ENCODE measurements at places on chromosomes 2 and 18.

DNA sequence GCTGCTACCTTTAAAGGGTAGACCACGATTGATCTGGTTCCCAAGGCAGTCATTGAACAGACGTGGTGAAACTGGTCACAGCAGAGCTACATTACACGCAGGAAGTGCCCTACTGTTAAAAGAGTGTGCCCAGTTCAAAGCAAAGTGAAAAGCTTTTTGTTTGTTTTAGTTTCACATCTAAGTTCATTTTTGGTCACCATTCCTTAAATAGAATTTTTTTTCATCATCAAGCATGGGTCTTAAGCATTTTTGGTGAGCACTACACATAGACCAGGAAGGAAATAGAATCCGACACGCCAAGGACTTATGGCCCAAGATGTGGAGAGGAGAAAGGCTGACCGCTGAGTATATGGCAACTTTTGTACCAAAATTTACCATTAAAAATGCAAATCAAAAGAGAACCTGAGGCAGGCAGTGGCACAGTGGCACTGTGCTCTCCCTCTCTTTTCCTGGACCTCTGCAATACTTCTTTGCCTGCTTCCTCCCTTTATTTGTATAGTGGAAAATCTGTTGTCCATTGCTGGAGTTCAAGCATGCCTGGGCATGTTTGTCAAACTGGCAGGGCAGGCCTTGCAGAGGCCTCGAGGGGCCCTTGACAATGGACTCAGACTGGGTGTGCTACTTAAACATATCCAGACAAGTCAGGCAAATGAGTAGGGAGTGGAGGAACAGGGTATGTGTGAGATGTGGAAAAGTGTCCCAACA is 42.6 kb upstream of the HNRNPA3 start:
- DNase-seq, result peak; percentile 35

- no peak for DNase-seq
These were observed 1.7 kb downstream of the HOXD12 start for GRCh38 chr2:176101216-176101830.

DNA sequence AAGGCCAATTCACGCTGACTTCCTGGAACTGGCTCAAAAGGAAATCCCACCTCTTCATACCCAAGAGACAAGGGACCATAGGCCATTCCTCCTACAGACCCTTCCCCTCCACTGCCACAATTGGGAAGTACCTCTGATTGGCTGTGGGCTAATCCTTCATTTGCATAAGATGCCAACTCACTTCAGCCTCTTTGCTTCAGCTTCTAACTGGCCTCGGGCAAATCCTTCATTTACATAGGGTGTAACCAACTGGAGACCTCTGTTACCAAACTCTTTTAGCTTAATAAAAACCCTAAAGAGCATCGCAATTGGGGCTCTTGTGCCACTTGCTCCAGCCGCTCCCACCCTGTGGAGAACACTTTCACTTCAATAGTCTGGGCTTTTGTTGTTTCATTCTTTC is 38.2 kb downstream of the MC2R start:
- no peak for DNase-seq

GRCh38 chr2:85458601-85459563 is 40.4 kb downstream of the SH2D6 start:
- no peak for DNase-seq

DNA sequence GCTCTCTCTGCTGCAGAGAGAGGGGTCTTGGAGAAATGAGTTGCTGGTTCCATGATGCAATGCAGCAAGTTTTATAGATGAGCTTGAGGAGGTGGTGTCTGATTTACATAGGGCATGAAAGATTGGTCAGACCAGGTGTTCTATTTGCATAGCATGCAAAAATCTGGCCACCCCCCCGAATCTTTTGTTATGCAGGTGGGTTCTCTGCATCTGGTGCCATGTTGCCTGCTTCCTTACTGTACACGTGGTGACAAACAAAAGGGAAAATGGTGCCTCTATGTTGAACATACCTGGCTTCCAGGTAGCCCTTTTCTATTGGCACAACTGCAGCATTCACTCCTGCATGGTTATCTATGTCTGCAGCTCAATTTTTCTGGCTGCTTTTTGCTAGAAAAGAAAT is 169.4 kb downstream of the GALNT1 start:
- DNase-seq, result no peak

GRCh38 chr2:105393373-105394055 is 5.3 kb downstream of the FHL2 start:
- no peak for DNase-seq

GRCh38 chr2:178306352-178307073 is 112.2 kb downstream of the OSBPL6 start:
- peak; percentile 44 for DNase-seq

GRCh38 chr2:29527947-29528346 is 393.4 kb downstream of the ALK start:
- no peak for DNase-seq

DNA sequence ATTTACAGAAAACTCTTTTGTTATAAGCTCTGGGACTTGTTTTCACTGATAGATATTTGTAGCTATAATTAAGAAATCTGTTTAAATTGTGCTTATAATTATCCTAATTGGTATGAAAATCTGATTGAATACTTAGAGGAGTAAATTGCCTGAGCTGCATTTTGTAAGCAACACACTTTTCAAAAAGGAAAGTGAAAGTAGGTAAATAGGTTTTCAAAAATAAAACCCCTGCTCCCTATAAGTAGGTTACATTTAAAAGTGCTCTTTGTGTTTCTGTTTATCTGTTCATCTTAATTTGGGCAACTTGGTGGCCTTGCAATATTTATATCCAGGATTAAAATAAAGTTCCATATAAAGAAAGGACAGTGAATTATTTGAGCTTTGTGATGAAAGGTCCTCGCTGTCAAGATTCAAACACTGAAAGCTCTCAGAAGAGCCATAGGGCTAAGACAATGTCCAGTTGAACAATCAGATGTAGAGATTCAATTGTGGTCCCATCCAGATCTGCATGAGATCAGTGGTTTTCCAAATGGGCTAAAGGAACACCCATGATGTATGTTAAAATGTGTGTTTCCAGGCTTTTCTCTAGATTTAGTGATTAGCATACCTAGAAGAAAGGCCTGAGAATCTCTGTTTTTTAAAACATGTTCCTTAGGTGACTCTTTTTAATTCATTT is 371.6 kb downstream of the RPRM start:
- DNase-seq, result no peak

GRCh38 chr2:42010743-42011298 is 37.0 kb upstream of the PKDCC start:
- no peak for DNase-seq

- no peak for DNase-seq
These were observed 658.4 kb downstream of the NYAP2 start for GRCh38 chr2:226057914-226058313.

DNA sequence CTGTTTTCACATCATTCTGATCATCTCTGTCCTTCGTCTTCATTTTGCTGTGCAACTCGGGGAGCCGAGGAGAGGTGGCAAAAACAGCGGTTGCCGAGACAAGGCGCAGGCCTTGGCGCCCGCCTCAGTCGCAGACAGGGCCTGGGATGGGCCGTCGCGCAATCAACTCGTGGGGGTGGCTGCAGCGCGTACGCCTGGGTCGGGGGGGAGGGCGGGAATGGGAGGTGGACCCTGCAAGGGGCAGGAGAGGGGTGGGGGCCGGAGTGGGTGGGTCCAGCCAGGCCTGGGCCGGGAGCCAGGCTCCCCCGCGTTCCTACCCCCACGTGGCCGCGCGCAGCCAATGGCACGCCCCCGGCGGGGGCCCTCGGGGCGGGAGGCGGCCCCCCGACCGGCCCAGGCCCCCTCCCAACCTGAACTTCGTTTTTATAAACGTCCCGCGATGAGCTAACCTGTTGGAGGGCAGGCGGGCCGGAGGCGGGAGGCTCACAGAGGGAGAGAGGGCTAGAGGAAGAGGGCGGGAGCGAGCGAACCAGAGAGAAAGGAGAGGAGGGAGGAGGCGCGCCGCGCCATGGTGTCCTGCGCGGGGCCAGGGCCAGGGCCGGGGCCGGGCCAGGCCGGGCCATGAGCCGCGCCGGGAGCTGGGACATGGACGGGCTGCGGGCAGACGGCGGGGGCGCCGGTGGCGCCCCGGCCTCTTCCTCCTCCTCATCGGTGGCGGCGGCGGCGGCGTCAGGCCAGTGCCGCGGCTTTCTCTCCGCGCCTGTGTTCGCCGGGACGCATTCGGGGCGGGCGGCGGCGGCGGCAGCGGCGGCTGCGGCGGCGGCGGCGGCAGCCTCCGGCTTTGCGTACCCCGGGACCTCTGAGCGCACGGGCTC is at the start of gene HOXD13:
Gene HOXD13, plus strand, starts transcription at position 452 of the 875 bp plus-strand sequence. Its CDS starts 170 bp downstream, at position 622.
- DNase-seq, result no peak

- no peak for DNase-seq
These were observed 5.4 kb upstream of the CERKL start for GRCh38 chr2:181662287-181662686.

DNA sequence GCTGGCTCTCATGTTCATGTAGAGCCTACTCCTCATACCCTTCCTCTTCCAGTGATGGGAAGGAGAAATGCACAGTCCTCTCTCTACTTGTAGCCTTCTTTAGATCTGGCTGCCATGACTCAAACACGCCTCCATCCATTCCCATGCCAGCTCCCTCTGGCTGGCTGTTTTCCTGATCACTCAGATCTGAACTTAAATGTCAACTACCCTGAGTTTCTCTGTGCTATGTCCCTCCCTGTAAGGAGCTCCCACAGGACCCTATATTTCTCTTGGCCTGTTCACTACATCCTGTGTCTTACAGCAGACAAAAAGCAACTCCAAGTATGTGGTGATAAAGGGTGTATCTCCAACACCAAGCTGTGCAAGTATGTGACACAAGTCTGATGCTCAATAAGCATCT is 152.4 kb downstream of the TCF4 start:
- no peak for DNase-seq

- no peak for DNase-seq
These were observed 145.8 kb downstream of the LAMA3 start for GRCh38 chr18:23835091-23835490.

DNA sequence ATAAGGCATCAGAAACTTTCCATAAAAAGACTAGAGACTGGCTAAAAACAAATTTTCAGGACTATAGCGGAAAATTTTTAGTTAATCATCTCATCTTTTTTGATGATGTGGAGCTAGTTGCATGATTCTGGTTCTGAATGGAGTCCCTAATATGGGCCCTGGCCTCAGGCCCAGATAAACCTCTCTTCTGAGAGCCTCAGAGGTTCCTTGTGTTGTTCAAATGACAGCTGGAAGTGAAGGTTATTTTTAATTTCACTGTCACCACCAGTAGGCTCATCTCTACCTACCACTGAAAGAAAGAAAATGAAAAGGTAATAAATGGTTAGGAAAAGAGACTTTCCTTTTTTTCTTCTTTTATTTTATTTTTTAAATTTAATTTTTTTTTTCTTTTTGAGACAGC is 75.9 kb downstream of the EVA1A start:
- DNase-seq, result no peak

- no peak for DNase-seq
These were observed 31.8 kb downstream of the CYRIA start for GRCh38 chr2:16633621-16634430.

DNA sequence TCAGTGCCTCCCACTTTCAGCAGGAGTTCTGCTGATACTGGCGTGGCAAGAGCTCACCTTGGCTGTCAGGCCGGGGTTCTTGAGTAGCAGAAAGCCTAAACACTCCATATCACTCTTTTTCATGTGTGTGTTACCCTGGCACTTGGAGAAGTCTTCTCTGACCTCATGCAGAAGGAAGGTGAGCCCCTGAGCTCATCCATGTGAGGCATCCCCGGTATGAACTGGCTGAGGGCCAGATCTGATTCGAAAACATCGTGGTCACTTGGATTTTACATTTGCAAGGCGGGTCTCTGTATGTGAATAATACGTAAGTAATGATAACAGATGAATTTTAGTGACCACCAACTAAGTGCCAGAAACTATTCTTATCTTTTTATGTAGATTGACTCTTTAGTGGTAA is 93.6 kb downstream of the RAPGEF4 start:
- DNase-seq, result no peak

GRCh38 chr2:119323459-119323858 is 43.2 kb downstream of the C2orf76 start:
- DNase-seq, result no peak

- no peak for DNase-seq
These were observed 117.9 kb downstream of the NRP2 start for GRCh38 chr2:205800224-205800623.

DNA sequence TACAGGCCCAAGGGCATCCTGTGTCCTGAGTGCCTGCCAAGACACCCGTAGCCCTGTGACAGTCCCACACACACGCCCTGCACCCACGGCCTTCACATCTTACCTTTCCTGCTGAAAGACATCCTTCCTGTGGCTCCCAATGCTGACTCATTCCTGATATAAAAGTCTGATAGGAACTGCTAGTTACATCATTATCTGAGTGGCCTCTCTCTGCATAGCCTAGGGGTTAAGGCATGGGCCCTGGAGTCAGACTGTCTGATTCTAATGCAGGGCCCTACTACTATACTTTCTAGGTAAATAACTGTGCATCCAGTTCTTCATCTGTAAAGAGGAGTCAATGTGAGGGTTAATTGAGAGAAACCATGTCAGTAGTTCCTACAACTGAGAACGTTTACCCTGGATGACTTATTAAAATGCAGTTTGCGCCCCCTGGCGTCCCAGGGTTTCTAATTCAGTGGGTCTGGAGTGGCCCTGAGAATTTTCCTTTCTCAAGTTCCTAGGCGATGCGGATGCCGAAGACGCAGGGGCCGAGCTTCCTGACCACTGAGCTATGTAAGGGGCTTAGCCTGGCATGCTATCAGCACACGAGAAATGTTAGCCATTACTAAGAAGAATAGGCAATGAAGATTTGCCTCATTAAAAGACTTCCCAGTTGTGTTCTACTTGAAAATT is 6.0 kb upstream of the GPR45 start:
- DNase-seq, result peak; percentile 71

DNA sequence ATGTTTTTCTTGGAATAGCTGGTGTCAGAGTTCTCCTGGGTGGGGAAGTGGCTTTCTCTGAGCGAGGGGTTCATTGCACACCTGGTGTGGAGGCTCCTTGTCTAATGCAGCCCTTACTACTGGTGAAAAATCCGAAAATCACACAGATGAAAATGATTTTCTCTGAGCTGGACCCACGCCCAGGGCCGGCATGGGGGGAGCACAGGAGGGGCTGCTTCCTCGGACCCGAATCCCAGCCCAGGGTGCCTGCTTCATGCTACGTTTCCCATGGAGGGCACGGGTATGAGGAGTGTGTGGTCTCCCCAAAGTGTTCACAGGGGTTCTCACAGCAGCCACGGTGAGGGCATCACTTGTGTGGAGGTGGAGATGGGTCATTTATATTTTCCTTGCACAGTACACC is 288.0 kb upstream of the HDAC4 start:
- DNase-seq, result no peak

Measured in activated CD4-positive, alpha-beta T cell treated with anti-CD3 and anti-CD28 coated beads, Interleukin-2, amount 10 ng/mL, durations not matched to agents 7 days and 5 days (primary cell).